ENCODE measurements at places on chromosomes 11 and 22.
A peak's percentile ranks its signal among the peaks of the same experiment; 100 is the strongest.

GRCh38 chr11:83115026-83115425 is 41.9 kb upstream of the PCF11 start:
- no peak for DNase-seq

GRCh38 chr11:128210148-128210940 is 377.0 kb downstream of the ETS1 start:
- peak; percentile 94 for DNase-seq

DNA sequence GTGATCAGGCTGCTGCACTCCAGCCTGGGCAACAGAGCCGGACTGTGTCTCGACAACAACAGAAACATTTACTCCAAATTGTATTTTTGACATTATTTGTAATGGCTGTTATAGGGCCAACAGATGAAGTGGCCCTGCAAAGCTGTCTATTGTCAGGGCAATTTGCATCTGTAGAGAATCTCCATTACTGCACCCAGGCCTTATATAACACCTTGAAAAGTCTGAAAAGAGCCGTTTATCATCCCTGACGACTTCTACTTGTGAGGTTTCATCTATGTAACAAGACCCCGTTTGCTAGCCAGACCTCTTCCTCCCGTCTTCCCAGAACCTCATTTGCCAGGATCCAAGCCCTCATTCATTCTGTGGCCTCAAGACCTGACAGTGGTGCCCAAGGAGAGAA is 9.1 kb upstream of the CTTN start:
- DNase-seq = no peak

DNA sequence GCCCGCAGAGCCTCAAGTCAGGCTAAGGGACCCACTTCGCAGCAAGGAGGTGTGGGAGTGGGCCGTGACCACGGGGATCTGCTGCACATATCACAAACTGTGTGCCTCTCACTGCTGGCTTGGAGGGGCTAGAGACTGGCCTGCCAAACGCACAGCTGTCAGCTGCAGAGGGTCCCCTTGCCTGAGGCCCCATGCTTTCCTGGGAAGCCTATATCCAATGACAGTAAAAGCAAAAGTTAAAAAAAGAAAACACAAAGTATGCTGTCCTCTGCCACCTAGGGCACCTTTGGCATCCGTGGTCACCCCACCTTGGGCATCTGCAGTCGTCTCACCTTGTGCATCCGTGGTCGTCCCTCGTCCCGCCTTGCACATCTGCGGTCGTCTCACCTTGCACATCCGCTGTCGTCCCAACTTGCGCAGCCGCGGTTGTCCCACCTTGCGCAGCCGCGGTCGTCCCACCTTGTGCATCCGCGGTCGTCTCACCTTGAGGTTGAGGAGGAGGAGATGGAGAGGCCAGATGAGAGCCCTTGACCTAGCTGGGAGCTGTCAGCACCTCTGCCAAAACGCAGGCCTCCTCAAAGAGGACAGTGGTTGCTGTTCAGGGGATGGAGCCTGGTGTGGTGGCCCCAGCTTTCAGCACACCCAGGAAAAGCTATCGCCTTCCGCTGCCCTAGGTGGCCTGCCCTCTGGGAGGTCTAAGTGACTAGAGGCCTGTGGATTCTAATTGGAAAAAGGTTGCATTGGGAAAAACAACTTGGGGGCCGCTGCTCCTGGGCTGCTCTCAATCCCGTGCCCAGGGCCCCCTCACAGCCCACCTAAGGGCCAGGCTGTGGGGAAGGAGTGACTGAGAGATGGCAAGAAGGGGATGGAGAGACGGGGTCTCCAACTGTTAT is 90.5 kb downstream of the MYEOV start:
- no peak for DNase-seq

GRCh38 chr11:1896923-1897322 is 5.2 kb upstream of the PRR33 start:
- DNase-seq = no peak

GRCh38 chr11:20248871-20249270 is 88.6 kb upstream of the DBX1 start:
- DNase-seq = no peak

GRCh38 chr11:70082829-70083228 is 4.7 kb downstream of the ANO1 start:
- DNase-seq = no peak

DNA sequence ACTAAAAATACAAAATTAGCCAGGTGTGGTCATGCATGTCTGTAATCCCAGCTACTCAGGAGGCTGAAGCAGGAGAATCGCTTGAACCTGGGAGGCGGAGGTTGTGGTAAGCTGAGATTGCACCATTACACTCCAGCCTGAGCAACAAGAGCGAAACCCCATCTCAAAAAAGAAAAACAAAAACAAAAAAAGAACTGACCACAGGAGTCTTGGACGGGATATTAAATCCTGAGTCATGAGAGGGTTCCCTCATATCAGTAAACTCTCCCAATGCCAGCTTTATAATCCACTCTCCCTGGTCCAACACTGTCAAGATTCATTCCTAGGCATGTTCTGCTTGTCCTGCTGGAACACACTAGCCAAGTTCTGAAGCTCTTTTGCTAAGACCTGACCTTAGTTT is 61.5 kb upstream of the EP300 start:
- DNase-seq = peak; percentile 55

DNA sequence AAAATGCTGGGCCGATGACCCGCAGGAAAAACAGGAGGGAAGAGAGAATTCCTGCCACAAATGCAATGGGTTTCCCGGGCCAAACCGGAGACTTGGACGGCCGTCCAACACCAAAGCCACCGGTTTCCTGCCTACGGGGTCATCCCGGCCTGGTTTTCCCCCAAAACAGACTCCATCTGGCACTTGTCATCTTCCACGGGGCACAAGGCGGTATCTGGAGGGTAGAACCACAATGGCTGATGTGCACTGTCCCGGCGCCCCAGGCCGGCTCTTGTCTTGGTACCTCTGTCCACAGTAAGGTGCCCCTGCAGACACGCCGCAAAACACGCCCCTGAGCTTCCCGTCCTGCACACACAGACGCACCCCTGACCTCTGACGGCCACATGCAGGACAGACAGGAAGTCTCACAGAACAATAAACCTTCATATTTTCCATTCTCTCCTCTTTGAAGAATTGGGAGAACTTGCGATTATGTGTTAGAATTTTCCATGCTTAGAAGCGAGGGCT is 20.1 kb downstream of the CELSR1 start:
- no peak for DNase-seq

- no peak for DNase-seq
Measured at GRCh38 chr11:15655552-15655951, 540.8 kb downstream of the INSC start.

- no peak for DNase-seq
Measured at GRCh38 chr11:855796-856195, 13.1 kb downstream of the TSPAN4 start.

DNA sequence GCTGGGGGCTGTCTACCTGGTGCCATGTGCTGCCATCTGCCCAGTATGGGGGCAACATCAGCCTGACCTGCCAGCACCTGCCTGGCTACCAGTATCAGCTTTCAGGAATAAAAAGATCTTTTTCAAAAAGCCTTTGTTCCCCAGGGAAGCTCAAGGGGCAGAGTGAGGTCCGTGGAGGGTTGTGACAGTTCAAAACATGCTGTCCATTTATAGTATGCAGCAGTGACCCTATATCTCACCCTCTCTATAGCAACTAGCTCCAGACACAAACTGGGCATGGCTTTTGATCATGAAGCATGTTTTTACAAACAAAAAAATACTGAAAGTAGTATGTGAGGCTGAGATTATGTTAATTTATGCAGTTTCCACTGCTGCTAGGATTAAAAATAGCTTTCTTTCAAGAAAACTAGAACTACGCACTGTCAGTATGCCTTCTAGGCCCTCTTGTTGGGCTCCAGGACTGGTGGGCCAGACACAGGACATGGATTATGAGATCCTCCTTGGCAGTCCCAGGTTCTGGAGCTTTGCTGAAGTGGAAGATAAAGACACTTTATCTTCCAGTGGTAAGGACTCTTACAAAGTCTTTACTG is 23.4 kb downstream of the NAV2 start:
- DNase-seq = no peak

DNA sequence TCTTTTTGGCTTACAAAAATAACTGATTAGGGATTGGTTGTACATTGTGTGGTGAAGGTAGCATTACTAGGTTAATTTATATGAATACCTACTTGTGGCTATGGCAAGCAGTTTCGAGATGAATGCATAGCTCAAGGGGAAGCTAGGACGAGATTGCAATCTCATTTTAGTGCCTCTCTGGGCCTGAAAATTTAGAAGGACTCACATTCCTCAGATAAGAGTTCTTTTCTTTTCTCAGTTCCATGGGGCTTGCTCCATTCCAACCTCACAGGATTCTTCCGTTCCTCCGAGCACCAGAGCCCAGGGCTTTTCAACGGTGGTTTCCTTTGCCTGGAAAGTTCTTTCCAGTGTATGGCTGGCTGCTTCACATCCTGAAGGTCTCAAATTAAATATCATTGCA is 82.1 kb downstream of the CECR2 start:
- DNase-seq = no peak

DNA sequence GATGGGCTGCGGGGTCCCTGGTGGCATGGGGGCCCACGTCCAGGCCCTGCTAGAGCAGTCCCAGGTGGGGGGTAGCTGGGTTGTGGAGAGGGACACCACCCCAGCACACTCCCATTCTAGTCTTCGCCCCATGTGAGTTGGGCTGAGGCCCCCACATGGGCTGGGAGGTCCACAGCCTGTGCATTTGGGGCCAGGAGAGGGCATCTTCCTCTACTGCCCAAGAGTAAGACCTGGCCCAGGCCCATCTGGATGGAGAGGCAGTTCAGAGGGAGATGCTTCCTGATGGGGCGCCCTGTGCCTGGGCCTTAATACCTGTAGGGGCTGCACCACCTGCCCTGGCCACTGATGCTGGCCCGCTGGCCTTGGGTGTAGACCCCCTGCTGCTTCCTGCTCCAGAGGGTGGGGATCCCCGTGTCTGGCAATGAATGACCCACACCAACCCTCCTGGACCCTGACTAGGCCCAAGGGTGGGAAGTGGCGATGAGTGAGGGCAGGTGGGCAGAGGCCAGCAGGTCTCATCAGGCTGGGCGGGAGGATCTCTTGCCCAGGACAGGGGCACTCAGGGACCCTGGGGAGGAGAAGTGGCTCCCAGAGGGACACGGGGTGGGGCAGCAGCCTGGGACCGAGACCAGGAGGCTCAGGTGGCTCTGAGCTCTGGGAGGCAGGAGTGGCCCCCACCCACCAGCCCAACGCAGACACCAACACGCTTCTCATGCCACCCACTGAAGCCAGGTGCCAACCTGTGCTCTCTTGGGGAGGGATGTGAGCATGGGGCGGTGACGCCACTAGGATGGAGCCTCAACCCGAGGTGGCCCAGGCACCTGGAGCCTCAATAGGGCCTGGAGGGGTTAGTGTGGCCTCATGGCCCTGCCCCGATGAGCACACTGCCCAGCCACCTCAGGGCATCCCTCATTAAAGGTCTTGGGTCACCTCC is 17.4 kb upstream of the GNB1L start:
- DNase-seq = no peak

- no peak for DNase-seq
Measured at GRCh38 chr11:1078191-1078601, 3.5 kb downstream of the MUC2 start.

DNA sequence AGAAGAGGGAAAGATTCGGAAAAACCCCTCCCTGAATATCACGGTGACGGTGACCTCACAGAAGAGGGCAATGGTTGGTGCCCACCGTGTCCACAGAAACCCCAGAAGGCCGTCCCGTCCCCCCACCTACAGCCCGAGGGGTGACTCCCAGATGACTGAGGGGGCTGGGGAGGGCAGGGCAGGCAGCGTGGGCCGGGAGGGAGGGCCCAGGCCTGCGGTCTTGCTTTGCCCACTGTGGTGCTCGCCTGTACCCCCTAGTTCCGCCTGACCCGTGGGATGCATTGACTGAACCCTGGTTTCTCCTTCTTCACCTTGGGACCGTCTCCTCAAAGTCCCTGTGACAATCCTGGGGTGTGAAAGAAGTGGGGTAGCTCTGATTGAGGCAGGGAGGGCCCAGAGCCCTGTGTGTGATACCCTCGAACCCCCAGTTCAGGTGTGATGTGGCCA is 526.7 kb downstream of the BRD1 start:
- no peak for DNase-seq

DNA sequence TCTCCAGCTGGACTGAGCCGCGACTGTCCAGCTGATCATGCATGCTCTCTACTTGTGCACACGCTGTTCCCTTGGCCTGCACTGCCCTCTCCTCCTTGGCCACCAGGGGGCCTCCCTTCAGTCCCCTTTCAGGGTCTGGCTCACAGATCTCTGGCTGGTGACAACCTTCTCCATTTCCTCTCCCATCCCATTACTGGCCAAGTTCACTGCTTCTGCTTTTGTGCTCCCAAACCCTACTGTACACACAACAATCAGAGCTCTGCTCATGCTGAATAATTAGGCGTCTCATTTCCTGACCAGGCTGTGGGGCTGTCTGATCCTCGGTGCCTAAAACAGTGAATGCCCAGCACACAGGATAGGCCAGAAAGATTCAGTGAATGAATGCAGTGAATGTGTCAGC is 224.0 kb upstream of the NARS2 start:
- DNase-seq = peak; percentile 55

- DNase-seq = no peak
Measured at GRCh38 chr11:70495351-70496310, 97.3 kb downstream of the CTTN start.

DNA sequence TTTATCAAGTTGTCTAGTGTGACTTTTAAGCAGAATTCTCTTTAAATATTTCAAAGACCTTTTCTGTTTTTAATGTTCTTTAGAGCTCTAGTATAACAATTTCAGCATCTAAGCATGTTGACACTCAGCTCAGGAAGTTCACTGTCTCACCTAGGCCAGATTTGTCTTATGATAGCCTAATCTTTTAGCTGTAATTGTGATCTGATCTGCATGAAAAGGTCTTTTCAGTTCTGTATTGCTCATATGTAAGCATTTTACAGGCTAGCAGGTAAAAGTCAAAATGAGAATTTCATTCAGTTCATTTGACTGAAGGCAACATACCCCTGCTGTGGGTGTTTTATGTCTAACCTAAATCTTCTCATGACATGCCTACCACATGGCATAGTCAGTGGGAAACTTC is 46.7 kb upstream of the SLC37A2 start:
- no peak for DNase-seq

DNA sequence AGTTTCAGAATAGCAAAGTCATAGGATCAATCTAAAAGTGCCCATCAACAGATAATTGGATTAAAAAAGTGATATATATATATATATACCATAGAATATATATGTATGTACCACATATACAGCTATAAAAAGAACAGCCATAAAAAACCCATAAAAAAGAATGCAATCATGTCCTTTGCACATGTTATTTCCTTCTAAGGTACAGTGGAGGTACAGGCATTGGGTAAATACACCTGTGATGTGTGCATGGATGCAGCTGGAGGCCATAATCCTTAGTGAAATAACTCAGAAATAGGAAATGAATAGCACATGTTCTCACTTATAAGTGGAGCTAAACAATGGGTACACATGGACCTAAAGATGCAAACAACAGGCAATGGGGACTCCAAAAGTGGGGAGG is 7.1 kb upstream of the DKK3 start:
- no peak for DNase-seq

- no peak for DNase-seq
Measured at GRCh38 chr11:17610085-17610894, 63.2 kb downstream of the OTOG start.

DNA sequence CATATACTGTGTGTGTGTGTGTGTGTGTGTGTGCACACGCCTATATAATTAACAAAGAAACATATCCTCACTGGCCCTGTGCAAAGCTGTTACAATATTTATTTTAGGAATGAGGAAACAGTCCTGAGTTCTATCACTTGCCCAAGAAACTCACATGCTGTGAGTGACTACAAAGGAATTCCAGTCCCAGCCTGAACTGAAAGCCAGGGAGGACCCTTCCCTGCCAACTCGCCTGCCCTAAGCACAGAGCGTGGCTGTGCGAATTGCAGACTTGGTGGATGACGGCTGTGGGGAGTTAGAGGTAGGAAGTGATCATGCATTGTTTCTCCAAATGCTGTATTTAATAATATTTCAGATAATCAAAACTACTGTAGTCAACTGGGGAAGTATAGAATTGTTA is 26.4 kb upstream of the CD5 start:
- DNase-seq = peak; percentile 4

Data from fibroblast of villous mesenchyme (primary cell).